Suppressor macrophage (primary cell): ENCODE measurements at places on chromosomes 1 and 21.

DNA sequence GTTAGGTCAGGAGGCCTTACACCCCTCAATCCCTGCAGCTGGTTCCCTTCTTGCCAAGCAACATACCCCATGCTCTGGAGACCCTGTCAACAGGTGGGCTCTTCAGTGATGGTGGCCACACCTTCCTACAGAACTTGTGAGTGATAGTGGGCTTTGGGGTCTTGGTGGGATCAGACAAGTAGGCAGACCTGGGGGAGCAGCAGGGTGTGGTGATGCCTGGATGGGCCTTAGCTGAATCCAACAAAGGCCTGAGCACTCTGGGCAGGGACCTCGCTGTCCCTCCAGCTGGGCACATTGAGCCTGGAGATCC lies 14.9 kb downstream of the FAAH start:
- no peak for DNase-seq

DNA sequence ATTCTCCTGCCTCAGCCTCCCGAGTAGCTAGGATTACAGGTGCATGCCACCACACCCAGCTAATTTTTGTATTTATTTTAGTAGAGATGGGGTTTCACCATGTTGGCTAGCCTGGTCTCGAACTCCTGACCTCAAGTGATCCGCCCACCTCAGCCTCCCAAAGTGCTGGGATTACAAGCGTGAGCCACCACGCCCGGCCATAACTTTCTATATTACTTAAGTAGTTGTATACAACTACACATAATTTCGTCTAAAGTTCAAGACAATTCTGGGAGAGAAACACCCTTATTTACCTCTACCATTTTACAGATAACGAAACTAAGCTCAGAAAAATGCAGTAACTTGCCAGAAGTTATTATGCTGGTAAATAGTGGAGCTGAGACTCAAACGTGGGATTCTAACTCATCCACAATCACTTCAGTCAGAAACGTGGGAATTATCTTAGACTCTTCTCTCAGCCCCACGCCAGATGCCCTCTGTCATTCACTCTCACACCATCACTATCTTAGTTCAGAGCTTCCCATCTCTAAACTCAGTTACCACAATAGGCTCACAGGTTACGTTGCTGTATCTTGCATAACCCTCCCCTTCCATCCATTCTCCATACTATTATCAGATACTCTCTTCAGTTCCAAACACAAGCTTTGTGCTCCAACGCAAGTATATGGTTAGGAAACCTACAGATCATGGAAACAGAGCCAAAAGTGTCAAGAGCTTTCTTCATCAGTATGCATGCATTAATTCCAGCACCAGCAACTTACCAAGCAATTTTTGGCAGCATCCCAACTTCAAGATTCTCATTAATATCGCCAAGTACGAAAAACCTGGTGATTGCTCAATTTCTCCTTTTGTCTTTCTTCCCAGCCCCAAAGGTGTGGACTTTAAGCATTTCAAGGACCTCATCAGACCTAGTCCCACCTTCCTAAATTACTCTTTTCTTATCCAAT lies 69.3 kb downstream of the RERE start:
- DNase-seq: no peak

DNA sequence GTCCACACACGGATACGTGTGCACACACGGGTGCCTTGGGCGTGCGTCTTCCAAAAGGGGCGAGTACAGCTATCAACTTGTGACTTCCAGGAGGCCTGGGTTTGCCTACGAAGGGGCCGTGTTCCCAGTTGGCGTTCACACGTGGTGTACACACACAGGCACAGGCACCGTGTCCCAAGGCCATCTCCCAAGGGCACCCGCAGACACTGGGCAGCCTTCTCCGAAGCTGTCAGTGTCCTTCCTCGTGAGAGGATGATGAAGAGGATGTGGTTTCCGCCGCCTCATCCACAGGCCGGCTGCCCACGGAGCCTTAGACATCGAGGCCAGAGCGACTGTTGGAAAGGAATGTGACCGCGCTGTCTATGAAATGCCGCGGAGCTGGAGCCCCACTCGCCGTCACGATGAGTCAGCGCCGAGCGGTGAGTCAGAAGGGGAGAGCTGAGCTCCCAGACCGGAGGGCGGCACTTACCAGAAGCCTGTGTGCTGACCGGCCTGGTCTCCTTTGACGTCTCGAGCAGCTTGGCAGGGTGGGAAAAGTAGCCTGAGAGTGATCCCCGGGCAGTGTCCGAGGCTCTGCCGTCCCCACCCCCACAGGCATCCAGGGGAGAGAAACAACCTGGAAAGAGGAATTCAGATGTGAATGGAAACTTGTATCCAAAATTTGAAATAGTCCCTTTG lies 141.4 kb upstream of the ARHGEF16 start:
- peak; percentile 91 for DNase-seq

DNA sequence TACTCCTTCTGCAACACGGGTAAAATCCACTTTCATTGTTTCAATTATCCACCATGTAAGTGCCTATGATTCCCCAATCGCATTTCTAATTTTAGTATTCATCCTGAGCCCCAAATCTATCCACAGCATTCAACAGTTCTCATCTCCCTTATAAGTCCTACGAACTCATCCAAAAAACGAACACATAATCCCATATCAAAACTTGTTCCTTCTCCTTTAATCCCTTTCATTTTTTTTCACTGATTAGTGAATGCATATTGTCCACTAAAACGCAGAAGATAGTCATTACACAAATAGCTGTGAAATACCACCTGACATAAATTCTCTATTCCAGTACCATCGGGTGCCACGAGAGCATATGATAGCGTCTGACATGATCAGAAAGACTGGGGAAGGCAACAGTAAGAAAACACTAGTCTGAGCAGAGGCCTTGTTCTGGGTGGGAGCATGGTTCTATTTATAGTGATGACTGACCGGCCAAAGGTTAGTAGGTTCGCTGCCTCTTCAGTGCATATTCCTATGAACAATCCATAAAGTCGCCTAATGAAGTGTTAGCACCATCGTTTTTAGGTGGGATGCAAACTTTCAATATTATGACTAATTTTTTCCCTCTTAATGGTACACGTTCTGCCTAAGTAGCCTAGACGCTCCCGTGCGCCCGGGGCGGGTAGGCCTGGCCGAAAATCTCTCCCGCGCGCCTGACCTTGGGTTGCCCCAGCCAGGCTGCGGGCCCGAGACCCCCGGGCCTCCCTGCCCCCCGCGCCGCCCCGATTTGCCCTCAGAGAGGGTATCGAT lies 648 bp downstream of the ATP5PF start:
- DNase-seq: peak; percentile 55

DNA sequence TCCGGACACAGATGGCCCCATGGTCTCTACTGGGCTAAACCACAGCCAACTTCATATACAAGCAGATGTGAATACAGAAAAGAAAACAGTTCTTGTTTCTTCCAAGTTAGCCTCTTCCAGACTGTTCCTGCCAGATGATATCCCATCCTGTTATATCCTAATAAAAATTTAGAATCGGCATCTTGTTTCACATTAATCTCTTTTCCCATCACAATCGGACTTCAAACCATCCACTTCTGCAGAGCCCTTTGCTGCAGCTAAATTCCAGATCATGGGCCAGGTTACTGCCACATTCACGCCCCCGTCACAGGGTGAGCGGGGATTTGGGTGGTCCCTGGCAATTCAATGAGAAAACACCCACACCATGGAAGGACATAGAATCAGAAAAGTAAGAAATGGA lies 57.2 kb downstream of the NPHP4 start:
- DNase-seq: no peak
